ENCODE measurements at places on chromosomes 11 and 22.

GRCh38 chr22:43923191-43923590 is 414 bp upstream of the PNPLA3 start:
- DNase-seq, result no peak

GRCh38 chr22:39253435-39254070 is 8.8 kb upstream of the PDGFB start:
- DNase-seq, result peak; percentile 27

GRCh38 chr11:71242391-71242790 is 10.0 kb downstream of the SHANK2 start:
- no peak for DNase-seq

DNA sequence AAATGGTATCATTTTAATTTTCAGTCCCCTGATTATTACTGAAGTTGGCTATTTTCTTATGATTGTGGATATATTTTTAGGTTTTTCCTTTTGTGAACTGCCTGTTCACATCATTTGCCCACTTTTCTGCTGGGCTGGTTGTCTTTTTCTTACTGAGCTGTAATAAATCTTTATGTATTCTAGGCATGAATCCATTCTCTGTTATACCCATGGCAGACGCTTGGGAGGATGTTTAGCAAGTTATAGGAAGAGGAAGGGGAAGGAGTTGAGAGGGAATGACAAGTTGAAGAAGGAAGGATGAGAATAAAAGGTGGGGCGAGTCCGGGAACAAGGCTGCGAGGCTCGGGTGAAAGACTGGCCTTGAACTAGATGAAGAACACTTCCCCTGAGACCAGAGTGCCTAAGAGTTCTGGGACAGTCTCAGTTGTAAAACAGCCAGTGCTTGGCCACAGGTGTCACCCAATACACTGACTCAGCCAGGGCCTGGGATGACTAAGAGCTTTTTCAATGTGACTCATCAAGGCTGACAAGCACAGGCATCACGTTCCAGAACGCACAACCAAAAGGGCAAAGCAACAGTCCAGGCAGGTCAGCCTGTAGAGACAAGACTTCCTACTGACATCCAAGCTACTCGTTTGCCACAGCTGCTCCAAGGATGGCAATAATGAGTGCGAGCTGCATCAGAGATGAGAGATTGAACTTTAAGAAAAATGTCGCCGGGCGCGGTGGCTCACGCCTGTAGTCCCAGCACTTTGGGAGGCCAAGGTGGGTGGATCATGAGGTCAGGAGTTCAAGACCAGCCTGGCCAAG is 35.2 kb downstream of the LRFN4 start:
- no peak for DNase-seq
